Eye (tissue), 1 donor: ENCODE measurements at places on chromosomes 3 and 15.

- DNase-seq: peak; percentile 84
These were observed 60.3 kb downstream of the NOX5 start for GRCh38 chr15:69074843-69075224.

DNA sequence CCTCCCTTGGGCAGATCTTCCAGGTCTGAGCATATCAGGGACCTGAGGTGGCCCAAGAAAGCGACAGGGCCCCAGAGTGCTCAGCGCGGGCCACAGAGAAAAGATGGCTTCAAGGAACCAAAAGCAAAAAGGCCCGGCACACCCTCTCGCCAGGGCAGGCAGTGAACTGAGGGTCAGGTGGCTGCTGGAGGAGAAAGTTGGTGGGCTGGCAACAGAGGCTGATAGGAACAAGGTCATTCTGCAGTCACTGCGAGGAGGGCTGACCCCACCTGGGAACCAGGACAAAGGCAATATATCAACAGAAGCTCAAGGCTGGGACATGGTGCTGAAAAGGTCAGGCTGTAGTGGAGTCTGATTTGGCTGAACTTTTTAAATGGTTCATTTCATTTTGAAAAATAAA is 2.8 kb upstream of the ACSBG1 start:
- DNase-seq: no peak

DNA sequence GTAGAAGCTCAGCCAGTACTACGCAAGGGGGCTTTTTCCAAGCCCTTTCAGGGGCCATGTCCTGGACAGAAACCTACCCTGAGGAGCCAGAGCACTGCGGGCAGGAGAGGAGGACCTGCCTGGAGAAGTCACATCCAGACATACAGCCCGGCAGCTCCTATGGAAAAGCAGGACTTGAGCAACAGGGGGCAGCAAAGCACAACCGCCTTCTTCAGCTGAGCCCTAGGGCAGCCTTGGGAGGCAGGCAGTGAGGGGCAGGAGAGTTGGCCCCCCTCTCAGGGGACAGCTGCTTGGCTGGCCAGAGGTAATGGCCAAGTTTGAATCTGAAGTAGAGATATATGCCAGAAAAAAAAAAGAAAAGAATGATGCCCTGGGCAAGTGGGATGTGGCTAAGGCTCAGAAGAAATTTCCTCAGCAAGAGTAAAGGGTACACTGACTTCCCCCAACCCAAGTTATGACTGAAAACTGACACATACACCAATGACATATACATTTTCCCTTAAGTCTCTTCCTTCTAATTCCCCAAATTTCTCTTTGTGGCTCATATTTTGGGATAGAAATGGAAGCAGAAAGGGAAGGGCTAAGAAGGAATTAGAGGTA is 56.9 kb downstream of the CYP19A1 start:
- peak; percentile 82 for DNase-seq

- DNase-seq: peak; percentile 48
These were observed 752.3 kb downstream of the EPHA3 start for GRCh38 chr3:89859757-89860156.

DNA sequence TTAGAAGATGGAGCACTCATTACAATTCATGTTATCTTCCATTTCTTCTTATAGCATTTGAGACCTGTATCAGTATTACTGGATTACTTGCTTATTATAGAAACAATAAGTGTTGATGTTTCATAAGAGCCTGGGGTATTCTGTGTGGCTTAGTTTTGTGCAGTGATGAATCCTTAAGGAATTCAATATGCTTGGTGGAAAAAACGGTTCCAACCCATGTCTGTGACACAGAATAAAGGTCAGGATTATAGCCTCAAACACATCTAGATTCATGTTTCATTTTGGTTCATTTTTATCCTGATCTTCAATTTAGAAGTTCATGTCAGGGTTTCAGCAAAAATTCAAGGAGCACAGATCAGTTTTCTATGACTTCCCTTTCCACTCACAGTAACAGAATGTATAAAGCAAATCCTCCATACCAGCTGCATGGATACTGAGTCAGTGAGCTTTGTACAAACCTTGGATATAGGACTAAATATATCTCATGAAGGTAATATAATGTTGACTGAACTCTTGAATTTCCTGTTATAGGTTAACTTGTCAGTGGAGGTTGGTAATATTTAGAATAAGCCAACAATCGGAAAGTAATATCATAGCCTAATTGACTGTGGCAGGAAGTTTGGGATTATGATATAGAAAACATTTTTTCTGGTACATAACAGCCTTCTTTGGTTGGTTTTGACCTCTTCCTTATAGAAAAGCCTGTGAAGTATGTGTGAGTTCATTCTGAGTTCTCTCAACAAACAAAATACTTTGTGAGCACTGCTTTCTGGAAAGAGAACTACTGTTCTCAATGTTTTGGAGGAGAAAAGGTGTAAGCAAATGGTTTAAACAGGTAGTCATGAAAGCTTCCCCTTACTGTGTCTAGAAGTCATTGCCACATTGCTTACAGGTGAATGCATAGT is 218.2 kb upstream of the TPM1 start:
- no peak for DNase-seq

DNA sequence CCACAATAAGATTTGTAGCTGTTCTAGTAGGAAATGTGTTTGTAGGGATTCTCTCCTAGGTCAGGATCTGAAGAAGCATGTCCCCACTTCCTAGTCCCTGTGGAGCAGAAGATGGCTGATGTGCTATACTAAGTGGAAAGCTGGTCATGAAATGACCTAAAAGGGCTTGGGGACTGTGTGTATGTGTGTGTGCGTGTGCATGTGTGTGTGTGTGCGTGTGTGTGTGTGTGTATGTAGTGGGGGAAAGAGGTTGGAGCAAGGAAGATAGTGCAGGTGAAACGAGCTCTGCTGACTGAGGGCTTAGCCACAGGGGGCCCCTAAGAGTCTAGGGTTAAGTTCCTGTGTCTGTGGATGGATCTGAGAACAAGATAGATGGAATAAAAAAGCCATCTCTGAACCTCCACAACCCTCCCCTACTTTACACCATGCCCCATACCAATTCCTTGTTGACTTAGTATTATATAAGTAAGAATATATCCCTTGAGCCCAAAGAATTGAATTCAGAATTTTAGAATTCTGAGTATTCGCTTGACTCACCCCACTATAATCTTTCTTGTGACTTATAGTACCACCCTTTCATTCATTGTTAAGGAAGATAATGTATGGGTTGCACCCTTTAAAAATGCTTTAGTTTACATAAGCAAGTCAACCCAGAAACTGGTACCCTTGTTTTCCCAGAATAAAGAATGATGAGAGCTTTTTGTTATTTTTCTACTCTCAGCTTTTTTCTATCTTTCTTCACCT is 96.1 kb downstream of the RPL22L1 start:
- no peak for DNase-seq

DNA sequence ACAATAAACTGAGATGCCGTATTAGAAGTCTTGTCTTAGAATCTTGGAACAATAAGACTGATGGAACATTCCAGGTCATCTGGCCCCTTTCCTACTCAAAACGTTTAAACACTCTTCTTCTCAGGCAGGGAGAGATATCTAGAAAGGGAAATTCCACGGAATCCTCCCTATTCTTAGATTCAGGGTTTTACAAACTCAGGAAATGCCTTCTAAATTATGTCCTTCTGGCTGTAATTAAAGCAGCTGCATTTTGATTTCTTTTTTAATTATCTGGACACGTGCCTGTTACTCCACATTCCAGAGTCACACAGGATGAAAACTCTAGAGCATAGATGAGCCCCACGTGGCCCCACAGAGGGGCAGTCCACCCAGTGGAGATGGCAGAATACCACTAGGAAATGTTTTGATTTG is 41.5 kb upstream of the MTMR10 start:
- DNase-seq: peak; percentile 26

DNA sequence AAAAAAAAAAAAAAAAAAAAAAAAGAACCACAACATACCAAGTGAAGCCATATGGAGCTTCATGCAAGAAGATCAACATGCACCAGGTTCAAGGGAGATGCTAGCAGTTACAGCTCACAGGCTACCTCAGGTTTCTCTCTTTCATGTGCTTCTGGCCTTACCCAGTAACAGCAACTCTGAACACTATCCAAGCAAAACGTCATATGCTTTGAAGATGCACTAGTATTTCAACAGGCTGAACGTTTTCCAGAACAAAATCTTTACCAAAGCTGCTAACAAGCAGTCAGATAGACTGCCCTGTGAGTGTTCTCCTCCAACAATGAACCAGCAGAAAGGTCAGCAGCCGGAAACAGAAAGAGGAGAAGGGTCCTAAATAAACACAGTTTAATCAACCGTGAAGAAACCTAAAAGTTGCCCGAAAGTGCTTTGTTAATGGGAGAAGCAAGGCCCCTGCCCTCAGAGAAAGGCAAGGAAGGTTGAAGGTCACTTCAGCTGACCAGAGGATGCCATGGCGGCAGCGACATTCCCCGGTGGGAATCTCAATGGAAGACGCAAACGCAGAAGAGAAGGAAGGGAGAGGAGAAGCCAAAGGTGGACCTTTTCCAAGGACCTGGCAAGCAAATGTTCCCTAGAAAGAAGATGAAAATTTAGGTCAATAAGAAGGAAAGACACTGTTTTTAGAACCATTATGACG is 80.1 kb downstream of the CCNL1 start:
- peak; percentile 48 for DNase-seq

DNA sequence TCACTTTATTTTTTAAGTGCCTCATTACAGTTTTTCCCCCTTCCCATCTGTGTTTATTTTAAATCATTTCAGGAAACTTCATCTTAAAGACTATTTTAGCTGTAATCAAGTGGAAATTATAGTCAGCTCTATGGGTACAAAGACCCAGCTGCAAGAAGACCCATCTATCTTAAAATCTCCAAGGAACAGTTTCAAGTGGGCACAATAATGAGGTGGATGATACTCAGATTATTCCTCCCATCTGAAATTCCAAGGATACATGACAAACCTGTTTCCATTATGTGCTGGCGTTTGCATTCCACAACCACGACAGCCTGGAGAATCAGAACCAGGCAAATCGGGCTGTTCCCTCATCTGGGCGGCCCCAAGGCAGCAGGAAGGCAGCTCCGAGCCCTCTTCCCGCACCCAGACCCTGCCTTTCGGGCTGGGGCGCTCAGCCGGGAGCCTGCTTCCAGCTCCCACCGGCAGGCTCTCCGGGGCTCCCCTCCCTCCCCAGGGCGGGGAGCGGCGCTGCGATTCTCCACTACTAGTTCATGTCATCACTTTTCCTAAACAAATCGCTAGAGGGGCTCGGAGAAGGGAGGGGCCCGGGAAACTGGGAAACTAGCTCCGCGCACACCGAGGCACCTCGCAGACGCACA is at the start of gene MGLL:
MGLL (minus strand) TSS at position 475 of the 641 bp plus-strand sequence; CDS start at position 278, 197 bp downstream.
- no peak for DNase-seq

GRCh38 chr3:103247459-103247858 is 812.6 kb downstream of the ZPLD1 start:
- DNase-seq: no peak

DNA sequence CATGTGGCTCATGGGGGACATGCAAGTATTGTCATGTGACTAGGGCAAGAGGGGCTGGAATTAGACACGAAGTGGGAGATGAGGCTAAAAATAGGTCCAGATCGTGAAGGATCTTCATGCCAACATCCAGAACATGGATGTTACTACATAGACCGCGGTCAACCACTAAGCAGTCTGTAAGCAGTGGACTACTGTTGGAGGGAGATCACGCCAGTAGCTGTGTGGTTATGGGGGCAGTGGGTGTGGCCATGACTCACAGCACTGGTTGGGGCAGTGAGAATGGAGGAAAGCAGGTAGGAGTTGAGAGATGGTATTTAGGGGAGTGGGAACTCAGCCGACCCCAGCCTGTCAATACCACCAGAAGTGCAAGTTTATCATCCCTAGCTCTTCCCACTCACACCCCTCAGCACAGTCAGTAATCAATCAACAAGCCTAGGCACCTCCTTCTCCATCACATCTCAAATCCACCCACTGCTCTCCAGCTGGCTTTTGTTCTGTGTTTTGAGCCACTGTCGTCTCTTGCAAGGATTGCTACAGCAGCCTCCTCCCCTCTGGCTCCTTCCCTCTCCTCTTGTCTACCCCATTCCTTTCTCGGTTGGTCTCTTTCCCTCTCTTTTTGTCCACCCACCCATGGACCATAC is 107.2 kb upstream of the ABHD17C start:
- no peak for DNase-seq

DNA sequence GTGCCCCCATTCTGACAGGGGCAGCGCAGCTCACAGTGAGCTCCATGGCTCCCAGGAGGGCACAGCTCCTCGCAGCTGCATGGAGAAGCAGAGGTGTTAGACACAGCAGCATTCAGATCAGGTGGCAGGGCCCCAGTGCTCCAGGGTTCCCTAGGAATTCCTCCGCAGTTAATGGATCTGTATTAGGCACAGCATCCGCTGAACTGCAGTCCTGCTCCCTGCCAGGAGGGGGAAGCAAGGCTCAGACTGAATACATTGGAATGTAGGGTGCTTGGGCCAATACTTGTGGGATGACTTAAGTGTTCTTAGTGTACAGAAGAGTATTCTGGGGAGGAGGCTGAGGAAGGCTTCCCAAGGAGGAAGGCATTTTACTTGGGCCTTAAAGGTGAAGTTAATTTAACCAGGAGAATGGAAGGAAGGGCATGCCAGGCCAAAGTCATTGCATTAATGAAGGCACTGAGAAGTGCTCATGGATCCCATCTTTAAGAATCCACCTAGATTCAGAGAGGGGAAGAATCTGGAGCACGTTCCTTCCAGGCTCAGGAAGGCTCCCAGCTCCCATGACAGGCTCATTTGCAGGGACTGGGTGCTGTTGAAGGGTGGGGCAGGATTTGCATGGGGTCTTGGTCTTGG is 111.6 kb downstream of the RAB11A start:
- peak; percentile 71 for DNase-seq

GRCh38 chr15:98724494-98724893 is 76.2 kb downstream of the IGF1R start:
- DNase-seq: no peak

- DNase-seq: no peak
These were observed 53.5 kb downstream of the BSN start for GRCh38 chr3:49607796-49608195.

DNA sequence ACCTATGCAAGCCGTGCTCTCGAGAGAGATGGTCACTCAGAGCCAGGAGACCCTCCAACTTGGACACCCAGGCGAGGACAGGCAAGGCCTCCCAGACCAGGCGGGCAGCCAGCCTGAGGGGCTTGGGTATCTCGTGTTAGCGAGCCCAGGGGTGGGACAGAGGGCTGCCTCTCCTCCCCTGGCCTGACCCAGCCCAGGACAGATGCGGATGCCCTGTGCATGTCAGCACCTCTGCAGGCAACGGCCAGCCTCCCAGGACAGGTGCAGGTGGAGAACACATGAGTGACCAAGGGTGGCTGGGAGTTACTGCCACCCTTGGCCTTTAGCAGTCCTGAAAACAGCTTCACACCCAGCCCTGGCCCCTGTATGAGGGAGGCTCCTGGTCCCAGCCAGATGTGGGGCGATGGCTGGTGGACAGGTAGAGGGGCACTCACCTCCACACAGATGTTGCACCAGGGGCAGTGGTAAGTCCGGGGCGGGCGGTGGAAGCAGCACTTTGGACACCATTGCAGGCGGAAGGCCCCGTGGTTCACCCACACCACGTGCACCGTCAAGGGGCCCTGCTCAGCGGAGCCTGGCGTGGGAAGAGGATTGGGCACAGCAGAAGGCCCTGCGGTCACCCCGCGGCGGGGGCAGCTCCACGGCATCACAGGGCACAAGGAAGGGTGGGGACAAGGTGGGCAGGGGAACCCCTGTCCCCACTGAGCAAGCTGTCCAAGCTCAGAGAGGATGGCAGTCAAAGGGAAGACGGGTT is 2.1 kb downstream of the ZDHHC19 start:
- DNase-seq: no peak
